T-helper 22 cell (primary cell): ENCODE measurements at places on chromosomes 7 and 10.

DNA sequence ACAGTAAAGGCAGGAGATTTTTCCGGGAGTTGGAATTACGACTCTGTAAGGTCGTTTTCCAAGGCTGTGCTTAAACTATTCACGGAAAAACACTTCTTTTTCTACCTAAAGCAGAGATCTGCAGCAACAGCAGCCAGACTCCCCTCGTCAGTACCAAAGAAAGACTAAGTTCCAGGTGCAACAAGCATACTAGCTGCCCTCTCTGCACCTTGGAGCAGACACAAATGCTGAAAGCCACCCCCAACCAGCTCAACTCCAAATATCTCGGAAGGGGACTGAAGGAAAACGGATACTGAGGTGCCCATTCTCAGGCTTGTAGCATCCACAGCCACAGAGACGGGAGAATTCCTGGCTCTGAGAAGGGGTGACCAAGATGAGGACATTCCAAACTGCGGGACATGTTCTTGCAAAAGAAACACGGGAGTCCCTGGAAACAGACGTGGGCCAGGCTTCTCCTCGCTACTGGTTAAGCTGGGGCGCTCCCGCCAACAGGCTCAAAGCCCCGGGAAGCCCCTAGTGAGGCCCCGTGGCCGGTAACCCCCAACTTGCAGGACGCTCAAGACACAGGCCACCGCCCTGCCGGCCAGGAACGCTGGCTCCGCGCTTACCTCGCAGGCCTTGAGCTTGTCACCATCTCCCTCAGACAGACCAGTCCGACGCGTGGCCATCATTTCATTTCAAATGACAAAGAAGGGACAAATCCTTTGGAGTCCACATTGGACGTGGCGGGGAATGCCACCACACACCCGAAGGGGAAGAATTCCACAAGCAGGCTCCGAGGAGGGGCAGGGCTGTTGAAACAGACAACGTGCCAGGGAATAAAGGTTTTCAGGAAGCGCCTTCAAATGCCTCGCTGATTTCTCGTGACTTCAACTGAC lies 2.2 kb downstream of the ARHGAP21 start:
- no peak for DNase-seq

- DNase-seq = no peak
Observed at GRCh38 chr10:131979336-131979735, 2.4 kb downstream of the BNIP3 start.

GRCh38 chr7:43522406-43523156 lies 60.3 kb upstream of the STK17A start:
- DNase-seq = no peak

- DNase-seq = no peak
Observed at GRCh38 chr7:113085781-113086390, 741 bp downstream of the GPR85 start.

- DNase-seq = no peak
Observed at GRCh38 chr10:129533281-129533680, 66.2 kb downstream of the MGMT start.

GRCh38 chr7:73436031-73436929 lies 2.7 kb downstream of the FZD9 start:
- no peak for DNase-seq

- no peak for DNase-seq
Observed at GRCh38 chr7:52243685-52244084, 791.7 kb upstream of the POM121L12 start.

GRCh38 chr7:35379481-35379880 lies 125.6 kb upstream of the TBX20 start:
- DNase-seq = no peak

DNA sequence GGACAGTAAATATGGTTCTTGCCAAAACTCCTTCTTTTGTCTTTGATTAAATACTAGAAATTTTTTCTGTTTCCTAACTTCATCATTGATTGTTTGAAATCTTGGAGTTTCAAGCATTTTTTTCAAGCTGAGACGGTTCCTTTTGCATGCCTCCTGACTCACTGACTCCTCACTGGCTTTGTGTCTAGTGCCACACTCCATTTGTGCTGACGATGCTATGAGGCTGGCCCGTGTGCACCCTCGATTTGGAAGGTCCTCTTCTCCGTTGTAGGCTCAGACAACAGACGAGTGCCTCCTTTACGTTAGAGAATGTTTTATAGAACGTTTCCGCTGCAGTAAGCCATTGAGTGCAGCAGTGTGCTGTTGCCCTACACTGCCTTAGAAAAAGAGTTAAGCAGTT lies 10.8 kb upstream of the CSGALNACT2 start:
- no peak for DNase-seq

DNA sequence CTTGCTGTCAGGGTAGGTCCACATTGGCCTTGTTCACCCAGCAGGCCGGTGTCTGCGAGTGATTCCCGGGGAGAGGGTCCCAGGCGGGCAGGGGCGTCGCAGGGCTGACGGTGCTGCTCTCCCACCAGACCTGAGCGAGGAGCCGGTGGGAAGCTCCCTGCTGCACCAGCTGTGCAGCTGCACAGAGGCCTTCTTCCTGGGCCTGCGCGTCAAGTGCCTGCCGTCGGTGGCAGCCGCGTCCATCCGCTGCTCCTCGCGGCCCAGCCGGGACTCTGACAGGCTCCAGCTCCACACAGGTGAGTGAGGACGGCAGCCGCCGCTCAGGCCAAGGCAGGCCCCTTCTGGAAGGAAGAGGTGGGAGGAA lies 14.6 kb downstream of the AMZ1 start:
- no peak for DNase-seq

DNA sequence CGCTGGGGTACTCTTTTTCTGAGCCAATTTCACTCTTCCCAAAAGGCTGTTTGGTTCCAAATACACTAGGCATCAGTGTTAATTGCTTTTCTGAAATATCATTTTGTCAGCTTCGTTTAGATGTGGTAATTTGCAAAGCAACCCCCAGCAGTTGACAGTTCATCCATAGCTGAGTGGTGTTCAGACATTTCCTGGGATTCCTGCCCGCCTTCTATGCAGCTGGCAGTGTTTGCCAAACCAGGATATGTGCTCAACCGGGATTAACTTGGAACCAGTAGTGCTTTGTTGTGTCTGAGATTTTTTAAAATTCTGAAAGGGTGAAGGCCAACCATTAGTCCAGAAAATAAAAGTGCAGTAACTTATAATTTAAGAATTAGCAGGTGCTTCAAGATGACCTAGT lies 25.2 kb upstream of the MKLN1 start:
- DNase-seq = no peak

DNA sequence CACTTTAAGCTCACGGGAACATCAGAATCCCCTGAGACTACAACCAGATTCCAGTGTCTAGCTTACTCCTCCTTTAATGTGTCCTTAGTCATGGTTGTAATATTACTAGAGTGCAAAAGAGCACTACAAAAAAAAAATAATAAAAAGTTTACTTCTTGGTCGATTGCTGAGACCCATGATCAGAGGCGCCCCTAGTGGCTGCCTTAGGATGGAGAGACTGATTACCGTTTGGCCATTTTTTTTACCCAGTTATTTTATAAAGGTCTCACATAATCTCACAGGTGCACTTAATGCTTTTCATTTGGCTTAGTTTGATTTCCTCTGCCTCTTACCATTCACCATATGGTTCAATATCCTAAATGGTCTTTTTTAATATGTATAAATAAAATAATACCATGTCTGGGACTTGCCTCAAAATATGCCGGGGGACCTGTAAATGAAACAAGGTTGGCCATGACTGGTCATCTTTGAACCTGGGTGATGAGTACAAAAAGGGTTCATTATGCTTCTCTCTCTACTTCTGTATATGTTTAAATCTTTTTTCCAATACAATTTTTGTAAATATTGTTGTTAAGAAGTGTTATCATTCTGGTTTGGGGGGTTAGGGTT lies 331.5 kb upstream of the NFE2L3 start:
- DNase-seq = no peak

DNA sequence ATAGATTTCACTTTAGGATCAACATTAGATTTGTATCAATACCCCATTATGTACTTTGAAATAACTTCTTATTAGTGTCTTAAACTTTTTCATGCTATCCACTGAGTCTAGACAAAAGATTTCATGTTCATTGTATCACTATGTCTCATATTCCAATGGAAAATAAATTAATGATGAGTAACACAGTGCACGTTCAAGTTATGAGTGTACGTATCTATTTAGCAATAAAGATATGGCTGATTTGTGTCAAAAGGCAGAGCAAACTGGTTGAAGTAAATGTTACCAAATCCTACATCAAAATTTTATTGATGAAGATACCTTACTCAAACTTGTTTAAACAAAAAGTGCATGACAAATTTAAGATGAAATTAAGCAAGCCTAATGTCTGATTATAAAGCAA lies 102.4 kb downstream of the SEMA3E start:
- no peak for DNase-seq

DNA sequence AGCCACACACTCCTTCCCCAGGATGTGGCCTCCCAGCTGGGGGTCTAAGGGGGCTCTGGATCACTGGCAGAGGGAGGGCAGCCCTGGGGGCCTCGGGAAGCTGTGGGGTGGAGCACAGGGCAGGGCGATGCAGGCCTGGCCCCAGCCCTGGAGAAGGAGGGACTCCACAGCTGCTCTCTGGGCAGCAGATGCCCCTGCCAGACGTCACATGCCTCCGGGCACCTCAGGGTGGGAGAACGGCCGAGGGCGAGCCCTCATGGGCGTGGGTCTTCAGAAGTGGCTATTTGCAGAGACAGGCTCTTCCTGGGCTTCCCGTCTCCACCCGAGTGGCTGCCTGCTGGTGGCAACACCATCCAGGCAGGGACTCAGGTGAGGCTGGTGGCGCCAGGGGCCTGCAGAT lies 16.0 kb upstream of the ADGRA1 start:
- DNase-seq = no peak
